ENCODE measurements at places on chromosomes 3 and 15. TPM values are rescaled to one million over a fixed set of nuclear protein-coding genes. Genes with fewer than 3 reads are reported as not detected.

- DNase-seq = no peak
These were observed 5.3 kb downstream of the DLL4 start for GRCh38 chr15:40934457-40934856.

DNA sequence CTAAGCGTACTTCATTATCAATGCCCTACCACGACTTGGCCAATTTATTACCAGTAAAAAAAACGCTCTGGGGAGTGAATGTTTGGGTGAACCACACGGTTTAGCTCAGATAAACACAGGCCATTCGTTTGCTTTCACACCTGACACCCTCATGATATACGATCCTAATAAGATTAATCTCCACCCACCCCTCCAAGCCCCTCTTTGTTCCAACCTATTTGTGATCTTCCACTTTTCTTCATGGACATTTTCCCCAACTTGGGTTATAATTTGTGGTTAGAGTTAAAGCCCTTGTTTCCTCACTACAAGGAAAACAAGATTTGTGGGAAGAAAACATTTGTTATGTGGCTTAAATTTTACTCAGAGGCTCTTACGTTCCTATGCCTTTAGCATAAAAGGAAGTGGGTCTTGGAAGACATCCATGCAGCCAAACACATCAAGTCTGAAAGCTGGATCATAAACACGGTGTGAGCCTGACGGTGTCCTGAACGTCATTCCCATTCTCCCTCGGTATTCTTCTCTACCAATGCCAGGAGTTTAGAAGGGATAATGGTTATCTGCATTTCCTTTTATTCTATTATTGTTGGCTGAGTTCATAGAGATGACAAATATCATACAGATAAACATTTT, 518.9 kb downstream of the NR2F2 start:
- DNase-seq = peak; percentile 55

- no peak for DNase-seq
These were observed 50.3 kb upstream of the ATG7 start for GRCh38 chr3:11221818-11222415.

DNA sequence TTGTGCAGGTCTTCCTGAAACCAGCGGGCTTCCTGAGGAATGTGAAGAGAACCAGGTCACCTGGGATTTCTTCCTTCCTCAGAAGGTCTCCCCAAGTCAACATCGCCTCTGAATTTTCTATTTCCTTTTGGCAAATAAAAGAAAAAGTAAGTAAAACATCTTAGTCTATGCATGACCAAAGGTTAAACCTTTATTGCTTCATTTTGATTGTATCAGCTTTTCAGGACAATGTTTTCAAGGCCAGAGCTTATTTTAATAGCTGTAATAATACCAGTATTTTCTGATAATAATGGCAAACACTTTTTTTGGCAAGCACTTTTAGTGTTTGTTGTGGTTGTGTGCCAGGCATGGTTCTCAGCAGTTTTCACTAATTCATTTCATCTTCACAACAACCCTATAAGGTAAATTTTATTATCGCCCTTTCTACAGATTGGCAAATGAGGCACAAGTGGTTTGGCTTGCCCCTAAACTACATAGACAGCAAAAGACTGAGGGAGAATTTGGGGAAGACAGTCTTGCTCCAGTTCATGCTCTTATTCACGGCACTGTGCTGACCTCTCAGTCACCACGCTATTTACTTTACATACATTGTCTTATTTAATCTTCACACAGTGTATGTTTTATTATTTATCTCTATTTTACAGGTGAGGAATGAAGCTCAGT, 110.4 kb downstream of the RPL22L1 start:
- DNase-seq = no peak

DNA sequence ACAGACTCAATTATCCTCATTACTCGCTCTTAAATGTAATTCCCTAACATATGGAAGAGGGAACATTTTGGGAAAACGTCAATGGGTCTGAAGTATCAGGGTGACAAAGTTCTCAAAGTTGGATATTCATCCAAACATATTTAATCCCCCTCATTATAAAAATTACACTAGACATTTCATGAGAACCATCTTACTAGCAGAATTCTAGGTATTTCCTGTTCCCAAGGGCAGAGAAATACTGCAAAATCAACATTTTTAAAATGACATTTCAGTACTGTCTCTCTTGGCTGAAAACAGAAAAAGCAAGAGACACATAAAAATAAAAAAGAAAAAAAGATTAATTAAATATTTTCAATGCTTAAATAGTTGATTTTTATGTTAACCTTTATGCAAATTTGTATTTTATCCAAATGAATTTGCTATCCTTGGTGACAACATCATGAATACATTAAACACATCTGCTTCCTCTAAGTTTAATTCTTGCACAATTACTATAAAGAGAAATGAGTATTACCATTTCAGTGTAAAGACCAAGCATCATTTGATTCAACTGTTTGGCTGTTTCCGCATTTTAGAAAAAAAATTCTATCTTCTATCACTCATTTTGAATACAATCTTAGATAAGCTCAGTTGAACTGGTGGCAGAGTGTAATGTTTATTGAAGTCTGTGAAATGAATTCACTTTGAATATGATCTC, 114.8 kb upstream of the COL8A1 start:
- no peak for DNase-seq

- no peak for DNase-seq
These were observed 61.0 kb downstream of the POLR2M start for GRCh38 chr15:57767481-57767880.

DNA sequence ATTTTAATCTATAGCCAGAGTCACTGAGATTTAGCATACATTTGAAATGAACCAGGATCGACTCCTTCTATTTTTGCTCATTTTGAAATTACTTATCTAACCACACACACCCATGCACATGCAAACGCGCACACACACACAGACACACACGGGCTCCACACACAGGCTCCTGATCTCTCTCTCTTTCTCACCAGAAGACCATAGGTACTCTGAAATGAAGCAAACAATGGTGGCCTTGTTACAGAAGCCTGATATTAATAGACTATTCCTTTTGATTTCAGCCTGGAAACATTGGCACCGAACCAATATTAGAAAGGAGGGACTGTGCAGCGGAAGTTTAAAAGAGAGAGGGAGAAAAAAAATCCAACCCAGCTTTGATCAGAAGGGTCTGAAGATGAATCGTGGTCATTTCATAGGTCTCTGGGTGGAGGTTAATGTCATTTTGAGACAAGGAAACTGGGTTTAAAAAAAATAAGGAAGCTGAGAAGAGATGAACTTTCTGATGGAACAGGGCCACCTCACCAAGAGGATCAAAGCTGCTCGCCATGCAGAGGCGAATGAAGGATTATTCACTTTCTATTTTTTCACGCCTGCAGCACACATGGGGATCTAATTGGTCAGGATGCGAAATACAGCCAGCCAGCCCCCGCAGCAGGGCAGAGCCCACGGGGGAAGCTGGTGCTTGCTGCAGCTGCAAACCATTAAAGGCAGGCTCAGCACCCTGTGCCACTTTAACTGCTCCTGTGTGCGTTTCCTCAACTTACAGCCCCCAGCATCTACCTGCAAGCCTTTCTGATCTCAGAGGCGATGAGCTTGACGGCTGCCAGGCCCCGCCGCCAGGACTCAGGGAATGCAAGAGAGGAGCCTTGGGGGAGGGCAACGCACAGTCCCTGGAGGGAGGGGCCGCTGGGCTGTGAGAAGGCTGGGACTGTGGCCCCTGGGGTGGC, 88.8 kb downstream of the HES1 start:
- no peak for DNase-seq

- no peak for DNase-seq
These were observed 28.1 kb upstream of the CD200R1L start for GRCh38 chr3:112874725-112875124.

DNA sequence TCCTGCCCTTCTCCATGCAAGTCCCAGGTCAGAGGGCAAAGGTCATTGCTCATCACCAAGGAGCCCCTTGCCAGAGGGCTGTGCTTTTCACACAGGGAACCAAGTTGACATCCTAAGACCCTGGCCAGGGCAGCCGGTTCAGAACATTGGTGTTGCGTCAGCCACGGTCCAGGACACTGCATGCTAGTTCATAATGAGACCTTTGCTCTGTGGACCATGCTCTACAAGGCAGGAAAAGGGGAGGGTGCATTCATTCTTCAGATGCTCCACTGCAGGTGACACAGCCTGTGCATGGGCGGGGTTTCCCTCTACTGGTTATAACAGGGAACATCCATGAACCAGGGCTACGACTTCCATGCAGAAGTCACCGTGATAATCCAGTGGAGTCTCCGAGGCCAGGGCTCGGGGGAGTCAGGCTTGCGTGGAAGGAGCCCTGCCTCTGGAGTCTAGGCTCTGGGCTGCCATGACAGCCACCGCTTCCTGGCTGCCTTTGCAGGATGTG, 81.6 kb downstream of the OCA2 start:
- peak; percentile 27 for DNase-seq

GRCh38 chr3:14423963-14424362, 21.6 kb downstream of the SLC6A6 start:
- DNase-seq = no peak

GRCh38 chr3:117873249-117873600, 1161.4 kb downstream of the IGSF11 start:
- peak; percentile 33 for DNase-seq

- peak; percentile 34 for DNase-seq
These were observed 169.7 kb upstream of the TMCO5A start for GRCh38 chr15:37764733-37765191.

- no peak for DNase-seq
These were observed 41.9 kb upstream of the XRN1 start for GRCh38 chr3:142489572-142490323.

DNA sequence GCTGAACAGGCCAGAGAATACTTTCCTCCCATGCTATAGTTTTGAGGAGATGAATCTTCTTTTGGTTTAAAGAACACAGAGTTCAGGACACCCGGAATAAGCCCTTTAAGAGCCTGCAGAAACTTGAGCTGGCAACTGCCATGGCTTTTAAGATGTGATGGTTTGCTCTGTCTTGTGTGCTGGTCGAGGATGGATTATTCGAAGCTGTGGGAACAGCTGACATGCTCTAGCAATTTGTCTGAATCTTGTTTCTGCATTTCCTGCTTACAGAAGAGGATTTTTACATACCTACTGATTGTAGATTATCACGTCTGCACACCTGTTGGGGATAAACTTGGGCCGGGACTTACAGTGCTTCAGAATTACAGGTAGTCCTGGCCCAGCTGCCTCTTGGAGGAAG, 396.9 kb downstream of the LRTM1 start:
- DNase-seq = no peak

- DNase-seq = no peak
These were observed 11.2 kb upstream of the RNU6-1 start for GRCh38 chr15:67850994-67851571.

GRCh38 chr3:177449360-177450006, 252.2 kb upstream of the TBL1XR1 start:
- DNase-seq = no peak

GRCh38 chr3:22933051-22933840, 269.9 kb upstream of the UBE2E2 start:
- DNase-seq = no peak

MINDY4B gene
- polyA plus RNA-seq = not detected

POLR2H gene
- 106 TPM for polyA plus RNA-seq

MOBP gene
- polyA plus RNA-seq = 0.22 TPM

C3orf49 gene
- polyA plus RNA-seq = 1.00 TPM

EEFSEC gene
- polyA plus RNA-seq = 22.9 TPM

CYP8B1 gene
- 1.3 TPM for polyA plus RNA-seq

POTEB3 gene
- polyA plus RNA-seq = not detected

TLR9 gene
- polyA plus RNA-seq = 0.18 TPM
